ENCODE measurements at places on chromosomes 1 and 21.

DNA sequence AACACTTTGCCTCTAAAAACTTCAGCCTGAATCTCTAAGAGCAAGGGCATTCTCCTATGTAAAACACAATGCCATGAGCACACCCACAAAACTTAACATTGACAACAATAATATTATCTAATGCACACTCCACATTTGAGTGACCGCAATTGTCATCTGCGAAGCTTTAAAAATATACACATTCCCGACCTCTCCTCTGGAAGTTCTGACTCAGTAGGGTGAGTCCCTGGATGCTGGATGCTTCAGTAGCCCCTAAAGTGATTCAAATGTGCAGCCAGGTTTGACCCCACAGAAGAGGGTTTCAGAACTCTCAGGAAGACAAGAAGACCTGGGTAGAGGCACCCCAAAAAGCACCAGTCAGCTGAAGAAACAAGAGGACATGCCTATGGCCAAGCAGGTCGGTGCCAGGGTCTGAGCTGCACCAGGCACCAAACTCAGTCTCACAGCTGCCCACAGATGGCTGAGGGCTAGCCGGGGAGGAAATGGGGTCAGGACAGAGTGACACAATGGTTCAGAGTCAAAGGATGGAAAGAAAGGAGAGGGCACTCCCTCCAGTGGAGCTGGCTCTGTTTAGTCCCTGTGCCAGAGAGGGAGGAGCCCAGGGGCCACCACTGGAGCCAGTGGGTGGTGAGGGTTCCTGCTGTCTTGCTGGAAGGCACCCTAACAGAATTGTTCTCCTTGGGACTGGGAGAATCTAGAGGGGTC is 17.4 kb downstream of the PIK3C2B start:
- DNase-seq: no peak

DNA sequence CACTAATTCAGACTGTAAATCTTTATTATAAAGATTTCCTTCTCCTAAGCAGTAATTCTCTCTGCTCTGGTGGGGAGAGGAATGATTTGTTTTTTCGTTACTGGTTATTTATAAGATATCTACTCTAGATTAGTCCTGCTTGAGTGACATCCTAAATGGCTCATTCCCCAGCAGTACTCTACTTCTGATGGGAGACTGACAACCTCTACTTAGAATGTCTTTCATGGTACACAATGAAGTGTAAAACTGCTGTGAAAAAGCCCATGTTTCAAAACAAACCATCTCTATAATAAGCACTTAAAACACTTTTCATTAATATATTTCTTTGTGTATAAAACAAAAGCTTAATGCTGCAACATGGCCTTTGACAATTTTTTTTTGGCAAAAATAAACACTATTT is 33.9 kb upstream of the ESRRG start:
- no peak for DNase-seq

GRCh38 chr1:48920851-48921250 is 144.2 kb upstream of the BEND5 start:
- DNase-seq: no peak

- DNase-seq: peak; percentile 10
Measured at GRCh38 chr21:35578831-35579471, 481.4 kb downstream of the SETD4 start.

DNA sequence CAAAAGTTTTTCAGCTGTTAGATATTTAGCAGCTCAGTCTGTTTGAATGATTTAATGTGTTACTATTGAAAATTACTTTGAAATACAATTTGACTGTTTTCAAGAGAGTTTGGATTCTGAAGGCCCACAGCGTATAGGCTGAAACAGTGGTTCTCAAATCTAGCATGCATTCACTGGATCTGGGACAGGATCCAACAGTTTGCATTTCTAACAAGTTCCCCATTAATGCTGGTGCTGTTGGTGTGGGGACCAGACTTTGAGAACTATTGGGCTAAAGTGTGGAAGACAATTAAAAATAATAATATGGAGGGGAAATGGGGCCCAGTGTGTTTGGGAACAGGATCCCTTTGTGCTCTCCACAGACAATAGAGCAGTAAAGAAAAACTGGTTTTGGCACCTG is 31.9 kb downstream of the ITSN1 start:
- DNase-seq: no peak

DNA sequence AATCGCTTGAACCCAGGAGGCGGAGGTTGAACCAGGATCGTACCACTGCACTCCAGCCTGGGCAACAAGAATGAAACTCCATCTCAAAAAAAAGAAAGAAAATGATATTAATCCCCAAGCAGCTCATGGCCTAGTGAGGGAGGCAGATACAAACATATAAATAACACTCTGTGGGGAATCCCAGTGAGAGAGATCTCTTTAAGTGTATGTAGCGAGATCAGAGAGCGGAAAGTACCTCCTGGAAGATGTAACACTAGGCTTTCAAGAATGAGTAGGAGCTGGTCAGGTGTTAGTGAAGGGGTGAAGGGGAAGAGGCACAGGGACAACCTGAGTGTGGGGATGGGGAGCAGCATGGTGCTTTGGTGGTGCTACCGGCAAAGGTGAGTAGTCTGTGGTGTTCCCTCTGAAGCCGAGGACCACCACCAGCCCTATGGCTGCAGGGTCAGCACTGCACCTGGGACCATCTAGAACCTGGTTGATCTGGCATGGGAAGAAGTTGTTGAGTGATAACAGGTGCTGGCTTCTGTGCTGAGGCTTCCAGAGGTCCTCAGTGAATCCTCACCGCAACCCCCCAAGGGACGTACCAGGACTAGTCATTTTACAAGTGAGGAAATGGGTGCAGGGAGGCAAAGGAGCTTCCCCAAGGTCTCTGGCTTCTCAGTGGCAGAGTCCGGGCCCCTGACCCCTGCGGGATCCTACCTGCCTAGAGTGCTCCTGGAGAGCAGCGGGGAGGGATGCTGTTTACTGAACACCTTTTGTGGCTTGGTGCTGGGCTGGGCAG is 367.6 kb upstream of the VAMP3 start:
- no peak for DNase-seq

DNA sequence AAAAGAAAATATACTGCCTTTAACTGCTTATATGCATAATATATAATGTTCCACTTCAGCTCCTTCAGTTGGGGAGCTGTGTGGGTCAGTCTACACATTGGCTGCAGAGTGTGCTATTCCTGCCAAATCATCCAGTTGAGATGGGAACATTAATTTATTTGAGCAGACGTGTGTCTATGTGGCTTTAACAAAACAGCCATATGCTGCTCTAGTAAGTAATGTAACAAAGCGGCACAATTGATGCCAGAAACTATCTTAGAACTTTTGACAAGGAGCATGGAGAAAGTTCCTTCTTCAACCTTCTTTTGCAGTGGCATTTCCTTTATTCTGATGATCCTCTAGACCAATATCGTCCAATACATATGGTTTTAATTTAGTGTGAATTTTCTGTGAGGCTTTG is 285.9 kb upstream of the C1orf87 start:
- no peak for DNase-seq

DNA sequence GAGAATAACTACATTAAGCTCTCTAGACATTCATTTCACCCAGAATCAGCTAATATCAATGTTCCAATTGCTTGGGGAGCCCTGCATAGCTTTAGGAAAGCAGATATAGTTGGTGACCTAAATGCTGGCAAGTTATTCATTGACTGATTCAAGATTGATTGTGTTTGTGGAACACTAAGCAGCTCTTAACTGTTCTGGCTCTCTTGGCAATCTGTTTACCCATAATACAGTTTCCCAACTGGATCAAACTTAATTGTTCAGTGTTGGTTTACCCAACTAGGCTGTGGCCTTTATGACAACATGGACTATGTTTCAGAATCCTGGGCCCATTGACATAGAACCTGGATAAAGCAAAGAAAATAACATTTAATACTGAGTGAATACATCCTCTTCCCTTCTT is 83.7 kb downstream of the NRDC start:
- no peak for DNase-seq

- DNase-seq: no peak
Measured at GRCh38 chr1:227740401-227740960, 5.2 kb downstream of the SNAP47 start.

DNA sequence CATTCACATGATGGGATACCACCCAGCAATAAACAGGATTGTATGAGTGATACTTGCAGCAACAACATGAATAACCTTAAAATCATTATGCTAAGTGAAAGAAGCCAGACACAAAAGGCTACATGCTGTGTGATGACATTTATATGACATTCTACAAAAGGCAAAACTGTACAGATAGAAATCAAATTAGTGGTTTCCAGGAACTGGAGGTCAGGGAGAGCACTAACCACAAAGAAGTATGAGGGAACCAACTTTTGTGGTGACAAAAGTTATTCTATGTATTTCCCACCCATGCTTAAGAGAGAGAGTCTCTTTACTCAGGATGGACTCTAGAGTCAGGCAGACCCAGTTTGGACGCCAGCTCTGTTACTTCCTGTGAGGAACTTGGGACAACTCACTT is 364.5 kb upstream of the DAB1 start:
- no peak for DNase-seq

- no peak for DNase-seq
Measured at GRCh38 chr1:117241512-117241911, 30.8 kb upstream of the VTCN1 start.

GRCh38 chr1:71094913-71095312 is 14.1 kb upstream of the ZRANB2 start:
- DNase-seq: no peak

DNA sequence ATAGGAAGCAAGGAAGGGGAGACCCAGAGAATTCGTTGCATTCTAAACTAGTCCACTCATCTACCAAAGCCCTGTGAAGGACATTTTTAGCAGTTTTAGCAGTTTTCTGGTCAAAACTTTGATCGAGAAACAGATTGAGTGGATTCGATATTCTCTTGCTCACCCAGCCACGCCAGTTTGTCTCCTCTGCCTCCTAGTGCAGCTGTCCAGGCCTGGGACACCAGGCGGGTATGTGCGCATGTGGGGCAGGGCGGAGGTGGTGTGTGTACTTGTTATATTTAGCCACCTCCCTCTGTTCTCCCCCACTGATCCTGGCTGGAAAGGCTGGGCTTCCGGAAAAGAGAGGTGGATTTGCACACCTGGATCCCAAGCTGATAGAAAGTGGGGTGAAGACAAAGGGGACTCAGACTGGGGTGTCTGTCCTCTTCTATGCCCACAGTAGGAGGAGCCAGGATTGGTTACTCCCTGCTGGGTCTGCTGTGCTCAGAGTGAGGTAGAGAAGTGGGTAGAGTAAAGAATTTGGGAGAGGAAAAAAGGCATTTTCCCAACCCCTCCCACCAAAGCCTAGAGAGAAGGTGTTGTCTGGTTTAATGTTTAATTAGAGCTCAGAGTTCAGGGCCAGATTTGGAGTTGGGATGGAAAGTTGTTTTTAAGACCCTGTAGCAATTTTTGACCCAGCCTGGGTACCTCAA is 3.8 kb downstream of the LMNA start:
- DNase-seq: no peak

- no peak for DNase-seq
Measured at GRCh38 chr1:4960336-4960735, 305.9 kb downstream of the AJAP1 start.

DNA sequence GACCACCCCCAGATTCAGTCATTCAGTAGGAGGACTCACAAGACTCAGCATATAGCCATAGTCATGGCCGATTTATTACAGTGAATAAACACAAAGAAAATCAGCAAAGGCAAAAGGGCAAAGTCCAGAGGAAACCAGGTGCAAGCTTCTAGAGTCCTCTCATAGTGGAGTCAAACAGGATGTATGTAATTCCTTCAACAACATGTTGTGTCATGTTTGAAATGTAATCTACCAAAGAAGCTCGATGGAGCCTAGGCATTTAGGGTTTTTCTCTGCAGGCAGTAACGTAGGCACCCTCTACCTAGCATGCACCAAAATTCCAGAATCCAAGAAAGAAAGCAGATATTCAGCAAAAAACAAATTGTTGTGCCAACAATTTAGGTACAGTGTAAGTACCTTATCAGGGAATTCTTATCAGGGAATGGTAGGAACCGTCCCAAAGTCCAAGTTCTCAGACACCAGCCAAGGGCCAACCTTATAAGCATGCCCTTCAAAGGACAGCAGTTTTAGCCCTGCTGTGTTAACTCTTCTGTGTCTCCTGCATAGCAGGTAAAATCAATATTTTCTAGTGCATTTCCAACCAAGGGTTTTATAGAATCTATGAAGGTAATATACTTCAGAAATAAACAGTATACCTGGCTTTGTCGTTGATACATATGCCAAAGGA is 16.1 kb upstream of the SLAMF6 start:
- DNase-seq: no peak

GRCh38 chr1:248793592-248793991 is 32.1 kb downstream of the SH3BP5L start:
- DNase-seq: no peak

GRCh38 chr1:78044796-78045562 is 787 bp upstream of the GIPC2 start:
- no peak for DNase-seq

- no peak for DNase-seq
Measured at GRCh38 chr1:168091720-168092550, 44.8 kb downstream of the GPR161 start.

DNA sequence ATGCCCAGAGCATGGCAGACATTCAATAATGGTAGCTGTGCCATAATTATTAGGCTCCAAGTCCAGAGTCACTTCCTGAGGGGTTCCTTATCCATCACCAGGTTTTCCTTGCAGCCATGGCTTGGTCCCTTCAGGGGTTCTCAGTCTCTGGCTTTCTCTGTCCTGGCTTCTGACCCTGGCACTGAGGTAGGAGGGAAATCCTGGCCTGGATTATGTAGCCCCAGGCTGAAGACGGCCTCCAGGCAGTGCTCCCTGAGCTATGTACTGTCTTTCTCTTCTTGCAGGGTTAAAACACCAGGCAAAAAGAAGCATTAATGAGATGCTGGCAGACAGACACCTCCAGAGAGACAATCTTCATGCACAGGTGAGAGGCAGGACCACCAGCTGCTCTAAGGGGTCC is 9.5 kb upstream of the PADI3 start:
- DNase-seq: no peak

GRCh38 chr1:101945884-101946283 is 50.8 kb downstream of the OLFM3 start:
- no peak for DNase-seq

- no peak for DNase-seq
Measured at GRCh38 chr21:29115899-29116298, 14.5 kb upstream of the MAP3K7CL start.

GRCh38 chr1:170309389-170310013 is 163.7 kb downstream of the NTMT2 start:
- no peak for DNase-seq

- DNase-seq: no peak
Measured at GRCh38 chr1:192906334-192906733, 97.5 kb downstream of the RGS2 start.

DNA sequence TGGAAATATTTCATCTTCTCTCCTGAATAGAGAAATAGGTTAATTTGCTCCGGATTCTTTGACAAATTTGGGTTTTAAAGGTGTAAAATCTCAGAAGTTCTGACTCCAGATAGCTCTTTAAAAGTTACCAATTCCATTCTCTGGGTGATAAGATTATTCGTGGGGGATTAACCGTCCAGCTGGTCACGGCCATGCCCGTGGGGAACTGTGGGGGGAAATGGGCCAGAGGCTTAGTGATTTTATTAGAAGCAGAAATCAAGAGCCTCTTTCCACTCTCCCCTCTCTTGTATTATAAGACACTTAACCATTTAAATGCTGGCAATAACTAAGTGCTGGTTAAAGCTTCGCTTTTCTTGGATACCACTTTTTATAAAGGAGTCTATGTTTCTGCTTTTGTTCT is 376.4 kb upstream of the KAZN start:
- DNase-seq: no peak

- no peak for DNase-seq
Measured at GRCh38 chr1:95309031-95309471, 75.0 kb downstream of the RWDD3 start.
